ENCODE measurements at places on chromosomes 7 and 10.

- no peak for DNase-seq
Observed at GRCh38 chr10:61705022-61705613, 42.4 kb downstream of the CABCOCO1 start.

DNA sequence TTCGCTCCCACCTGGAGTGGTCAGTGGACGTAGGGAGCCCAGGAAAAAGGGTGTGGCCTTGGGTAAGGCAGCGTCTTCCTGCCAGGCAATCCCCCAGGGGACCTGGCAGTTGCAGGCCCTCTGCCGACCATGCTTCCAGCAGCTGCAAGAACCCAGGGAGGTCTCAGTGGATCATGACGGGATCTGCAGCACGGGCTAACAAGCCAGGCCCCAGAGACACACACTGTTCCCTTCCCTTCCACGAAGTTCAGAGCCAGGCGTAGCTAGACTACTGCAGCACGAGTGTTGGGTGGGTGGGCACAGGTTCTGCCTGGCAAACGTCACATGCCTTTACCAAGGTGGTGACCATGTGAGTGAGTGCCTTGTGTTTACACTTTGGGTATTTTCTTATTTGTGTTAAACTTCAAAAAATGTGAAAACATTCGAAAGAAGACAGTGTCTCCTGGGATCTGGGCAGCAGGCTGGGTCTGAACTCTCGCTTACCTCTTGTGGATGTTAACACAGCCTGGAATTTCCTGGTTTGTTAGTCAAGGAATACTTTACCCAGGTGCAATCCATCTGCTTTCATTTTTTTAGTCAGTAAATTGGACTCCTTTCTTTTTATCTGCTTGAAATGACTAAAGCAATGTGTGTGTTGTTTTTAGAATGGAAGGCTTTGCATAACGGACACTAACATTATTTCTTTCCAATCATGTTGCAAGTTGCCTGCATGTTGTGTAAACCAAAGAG lies 48.2 kb upstream of the VIPR2 start:
- DNase-seq = no peak

DNA sequence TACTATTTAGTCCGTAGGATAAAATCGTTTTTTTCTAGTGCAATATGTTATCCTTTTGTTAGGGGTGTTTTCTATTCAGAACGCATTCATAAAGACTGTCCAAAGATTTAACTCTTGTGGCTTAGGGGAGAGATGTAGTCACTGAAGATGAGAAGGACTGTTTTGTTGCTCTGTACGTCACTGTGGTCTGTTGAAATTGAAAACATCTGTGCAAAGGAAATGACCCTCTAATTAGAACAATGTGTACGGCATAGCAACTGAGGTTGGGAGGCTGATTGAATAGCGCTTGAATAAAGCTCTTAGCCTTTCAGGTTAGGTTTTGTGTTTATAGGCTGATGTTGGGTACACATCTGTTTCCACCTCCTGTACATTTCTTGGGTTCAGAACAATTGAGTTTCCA lies 453.4 kb upstream of the AKR1E2 start:
- no peak for DNase-seq

- no peak for DNase-seq
Observed at GRCh38 chr7:121456785-121457359, 60.8 kb upstream of the FAM3C start.

GRCh38 chr10:117546581-117547015 lies 4.1 kb downstream of the EMX2 start:
- no peak for DNase-seq

All from bronchial epithelial cell (primary cell).